ENCODE measurements at places on chromosomes 6 and 20.
A peak's percentile ranks its signal among the peaks of the same experiment; 100 is the strongest.

DNA sequence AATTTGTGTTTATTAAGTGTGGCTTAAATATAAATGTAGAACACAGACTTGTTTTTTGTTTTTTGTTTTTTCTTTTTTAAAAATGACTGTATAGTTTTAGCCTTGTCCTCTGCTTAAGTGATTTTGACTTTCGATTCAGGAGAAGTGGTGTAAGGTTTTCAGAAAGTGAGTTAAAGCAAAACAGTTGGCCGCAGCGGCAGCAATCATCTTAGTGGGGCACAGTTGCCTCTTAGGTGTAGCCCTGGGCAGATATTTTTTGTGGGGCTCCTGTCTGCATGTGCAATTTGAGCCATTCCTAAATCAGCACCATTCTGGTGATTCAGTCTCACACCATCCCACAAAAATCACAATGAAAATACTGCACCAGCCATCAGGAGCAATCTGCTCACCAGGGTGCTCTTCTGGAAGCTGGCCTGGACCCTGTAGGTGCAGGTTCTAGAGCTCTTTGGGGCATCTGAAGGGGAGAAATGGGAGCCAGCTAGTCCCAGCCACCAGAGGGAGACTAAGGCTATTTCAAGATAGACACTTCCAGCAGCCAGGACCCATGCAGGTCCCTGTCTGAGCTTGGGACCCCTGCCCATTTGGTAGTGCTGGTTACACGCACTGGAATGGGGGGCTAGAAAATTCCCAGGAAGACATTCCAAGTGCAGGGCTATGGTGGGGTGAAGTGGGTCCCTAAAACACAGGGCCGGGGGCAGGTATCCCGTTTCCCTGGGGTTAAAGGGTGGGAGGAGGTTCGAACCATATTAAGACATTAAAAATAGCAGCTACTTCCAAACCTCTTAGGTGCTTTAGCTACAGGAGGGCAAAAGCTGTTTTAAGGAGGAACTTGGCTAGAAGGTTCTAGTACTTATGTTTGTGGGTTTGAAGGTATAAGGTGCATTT is 156.6 kb downstream of the NFATC2 start:
- peak; percentile 46 for DNase-seq

GRCh38 chr20:63537525-63538203 is 488 bp upstream of the PTK6 start:
- DNase-seq: peak; percentile 68

DNA sequence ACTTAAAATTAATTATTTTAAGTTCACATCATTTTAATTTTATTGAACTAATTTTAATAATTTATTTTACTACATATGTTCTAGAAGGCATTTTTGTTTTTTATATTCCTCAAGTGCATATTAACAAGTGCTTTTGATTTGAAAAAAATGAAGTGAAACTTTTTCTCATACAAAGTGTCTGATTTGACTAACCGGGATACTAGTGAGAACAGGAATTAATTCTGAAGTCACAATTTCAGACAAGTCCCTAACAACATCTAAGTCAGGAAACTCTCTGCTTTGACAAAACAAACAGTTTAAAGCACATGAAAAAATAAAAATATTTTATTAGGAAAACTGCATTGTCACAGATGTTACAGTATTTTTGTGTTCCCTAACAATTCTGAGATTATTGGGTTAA is 1166.3 kb upstream of the CITED2 start:
- no peak for DNase-seq

DNA sequence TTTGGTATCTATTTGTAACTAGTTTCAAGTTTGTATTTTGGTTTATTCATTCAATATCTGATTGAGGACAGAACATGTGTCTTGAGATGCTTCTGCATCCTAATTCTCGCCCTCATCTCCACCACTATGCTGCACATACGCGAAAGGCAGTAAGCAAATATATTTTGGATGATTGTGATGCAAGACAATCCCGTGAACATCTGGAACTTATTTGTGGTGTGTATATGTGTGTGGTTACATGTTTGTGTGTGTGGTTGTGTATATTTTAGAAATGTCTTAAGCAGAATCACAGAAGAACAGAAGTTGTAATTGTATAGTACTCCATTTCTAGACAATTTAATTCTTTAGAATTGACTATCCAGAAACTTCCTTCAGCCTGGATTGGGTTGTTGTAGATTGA is 35.1 kb upstream of the RNF144B start:
- DNase-seq: no peak

GRCh38 chr6:123804787-123805540 is 1.3 kb downstream of the NKAIN2 start:
- no peak for DNase-seq

DNA sequence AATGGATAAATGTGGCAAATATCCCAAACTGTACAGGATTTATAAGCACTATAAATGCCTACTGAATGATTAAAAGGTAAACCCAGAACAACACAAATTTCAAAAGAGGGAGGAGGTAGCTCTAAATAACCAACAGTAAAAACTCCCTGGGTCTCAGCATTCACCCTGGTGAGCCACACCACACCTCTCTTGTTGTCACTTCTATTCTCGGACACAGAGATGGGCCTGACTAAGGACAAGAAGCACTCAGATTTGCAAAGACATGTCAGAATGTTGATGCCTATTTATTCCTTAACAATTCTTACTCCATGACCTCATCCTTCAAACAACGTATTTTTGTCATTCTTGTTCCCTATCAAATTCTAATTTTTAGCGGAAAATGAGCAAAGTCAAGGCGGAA is 14.7 kb downstream of the TNFRSF21 start:
- no peak for DNase-seq

DNA sequence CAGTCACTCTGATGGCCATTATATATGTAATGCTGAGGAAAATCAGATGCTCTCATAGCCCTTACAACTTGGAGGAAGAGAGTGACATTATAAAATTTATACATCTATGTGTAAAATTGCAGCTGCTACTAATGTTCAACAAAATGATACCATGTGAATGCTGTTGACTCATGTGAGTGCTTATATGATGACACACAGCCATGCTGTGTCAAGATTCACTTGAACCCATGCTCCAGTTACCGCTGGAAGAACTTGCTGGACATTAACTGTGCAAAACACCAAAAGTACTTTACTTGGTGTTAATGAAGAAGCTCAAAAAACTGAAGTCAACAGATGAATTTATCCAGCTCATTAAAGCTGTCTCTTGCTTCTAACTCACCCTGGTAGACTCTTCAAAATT is 318.9 kb upstream of the PLCB4 start:
- DNase-seq: no peak

DNA sequence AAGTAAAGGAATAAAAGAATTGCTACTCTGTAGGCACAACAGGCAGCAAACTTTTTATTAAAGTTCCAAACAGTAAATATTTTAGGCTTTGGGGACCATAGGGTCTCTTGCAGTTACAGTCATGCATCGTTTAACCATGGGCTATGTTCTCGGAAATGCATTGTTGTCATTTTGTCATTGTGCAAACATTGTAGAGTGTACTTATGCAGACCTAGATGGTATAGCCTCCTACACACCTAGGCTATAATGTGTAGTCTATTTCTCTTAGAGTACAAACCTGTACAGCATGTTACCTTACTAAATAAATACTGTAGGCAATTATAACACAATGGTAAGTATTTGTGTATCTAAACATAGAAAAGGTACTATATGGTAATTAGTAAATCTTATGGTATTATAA is 54.7 kb downstream of the CDS2 start:
- no peak for DNase-seq

DNA sequence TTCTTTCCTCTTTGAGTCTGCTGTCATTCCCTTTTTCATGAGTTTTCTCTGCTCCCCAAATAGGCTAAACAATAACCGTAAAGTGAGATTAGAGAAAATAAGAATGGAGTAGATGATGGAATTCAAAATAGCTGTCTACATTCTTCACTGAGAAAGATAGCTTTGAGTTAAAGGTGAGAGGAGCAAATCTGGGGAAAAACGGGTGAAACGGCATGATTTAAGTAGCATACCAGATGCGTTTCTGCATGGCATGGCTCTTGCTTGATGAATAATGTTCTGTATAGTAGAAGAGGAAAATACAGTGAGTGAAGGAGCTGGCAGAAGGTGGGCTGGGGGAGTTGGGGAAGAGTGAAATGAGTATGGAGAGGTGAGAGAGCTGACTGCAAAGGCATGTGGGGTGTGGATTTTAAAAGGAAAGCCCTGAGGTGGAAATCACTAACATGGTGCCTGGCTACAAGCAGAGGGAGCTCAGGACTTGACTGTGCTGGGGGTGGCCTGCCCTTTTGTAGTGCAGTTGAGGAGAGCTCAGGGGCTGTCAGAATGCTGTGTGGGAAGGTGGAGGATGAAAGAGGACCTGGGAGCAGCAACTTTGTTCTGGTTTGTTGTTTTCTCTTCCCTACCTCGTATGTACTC is 8.8 kb downstream of the BICRAL start:
- no peak for DNase-seq

DNA sequence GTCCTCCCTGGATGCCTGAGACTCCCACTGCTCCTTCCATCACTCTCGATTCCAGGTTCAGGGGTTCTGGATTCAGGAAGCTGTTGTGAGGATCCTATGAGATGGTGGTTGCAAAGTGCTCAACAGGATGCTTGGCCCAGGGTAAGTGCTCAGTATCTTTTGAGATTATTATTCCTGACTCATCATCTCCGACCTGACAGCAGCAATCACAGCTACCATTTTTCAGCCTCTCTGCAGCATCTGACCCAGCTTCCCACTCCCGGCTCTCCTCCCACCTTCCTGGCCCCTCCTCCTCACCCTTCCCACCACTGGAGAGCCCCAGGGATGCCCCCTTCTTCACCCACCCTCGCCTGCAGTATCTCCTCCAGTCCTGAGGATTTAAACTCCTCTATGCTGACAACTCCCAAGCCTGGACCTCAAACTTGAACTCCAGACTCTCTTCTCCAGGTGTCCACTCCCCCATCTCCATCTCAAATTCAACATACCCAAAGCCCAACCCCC is 36.8 kb upstream of the KCNB1 start:
- DNase-seq: no peak

- no peak for DNase-seq
Observed at GRCh38 chr6:3312604-3313231, 54.0 kb downstream of the PSMG4 start.

DNA sequence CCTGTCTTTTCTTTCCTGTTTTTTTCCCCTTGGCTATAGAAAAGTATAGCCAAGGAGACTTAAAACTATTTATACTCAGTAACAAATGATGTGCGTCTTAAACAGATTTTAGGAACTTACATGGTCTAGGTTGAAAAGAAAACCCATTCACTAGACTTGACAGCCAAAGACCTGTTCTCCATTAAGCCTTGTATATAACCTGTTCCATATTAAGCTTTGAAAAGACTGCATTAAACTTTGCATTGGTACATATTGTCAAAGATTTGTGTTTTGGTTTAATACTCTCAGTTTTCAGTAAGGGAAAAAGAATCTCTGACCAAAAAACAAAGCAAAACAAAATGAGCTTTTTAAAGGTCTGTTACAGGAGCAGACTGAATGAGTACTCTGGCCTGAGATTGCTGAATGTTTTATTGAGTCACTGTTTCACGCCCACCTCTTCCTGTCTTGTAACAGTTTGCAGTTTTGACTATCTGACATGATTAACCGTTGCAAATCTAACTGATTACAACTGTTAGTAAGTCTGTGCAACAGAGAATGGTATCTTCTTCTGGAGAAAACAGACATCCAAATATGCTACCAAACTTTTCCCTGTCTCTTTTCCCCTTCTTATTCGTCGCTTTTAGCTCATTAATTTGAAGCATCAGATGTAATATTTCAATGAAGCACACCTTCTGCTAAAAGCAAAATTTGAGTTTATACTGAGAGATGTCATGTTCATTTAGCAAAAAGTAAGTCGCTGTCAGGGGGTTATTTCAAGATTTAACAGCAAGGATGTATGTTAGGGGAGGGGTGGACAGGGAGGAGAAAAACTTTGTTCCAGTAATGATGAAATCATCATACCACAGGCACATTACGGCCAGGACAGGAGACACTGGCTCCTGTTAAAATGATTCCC is 59.1 kb upstream of the SUPT3H start:
- no peak for DNase-seq

GRCh38 chr6:80226151-80226550 is 119.7 kb downstream of the BCKDHB start:
- DNase-seq: no peak

DNA sequence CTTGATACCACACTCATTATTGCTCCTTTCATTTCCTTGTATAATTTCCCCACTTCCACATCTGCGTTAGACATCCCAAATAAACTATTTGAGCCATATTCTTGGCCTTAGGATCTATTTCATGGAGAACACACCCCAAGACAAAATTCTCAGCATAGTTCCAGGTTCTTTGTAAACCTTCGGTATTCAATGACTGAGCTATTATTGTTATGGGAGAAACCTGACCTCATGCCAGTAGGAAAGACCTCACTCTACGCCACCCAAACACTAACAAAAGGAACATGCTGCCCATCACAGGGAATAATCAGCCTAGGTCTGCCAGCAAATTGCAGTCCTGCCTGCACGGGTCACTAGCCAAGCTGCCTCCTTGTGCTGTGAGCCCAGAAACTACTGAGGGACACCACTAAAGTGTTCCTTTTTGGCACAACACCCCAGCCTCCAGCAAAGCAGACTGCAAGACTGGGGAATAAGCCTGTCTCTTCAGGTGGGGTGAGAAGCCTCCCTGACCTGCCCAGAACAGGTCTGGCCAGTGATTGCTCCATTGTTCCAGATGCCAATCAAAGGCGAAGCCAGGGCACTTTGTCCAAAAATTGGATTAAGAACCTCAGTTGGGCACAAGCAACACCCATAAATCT is 371.8 kb downstream of the MAFB start:
- DNase-seq: no peak

DNA sequence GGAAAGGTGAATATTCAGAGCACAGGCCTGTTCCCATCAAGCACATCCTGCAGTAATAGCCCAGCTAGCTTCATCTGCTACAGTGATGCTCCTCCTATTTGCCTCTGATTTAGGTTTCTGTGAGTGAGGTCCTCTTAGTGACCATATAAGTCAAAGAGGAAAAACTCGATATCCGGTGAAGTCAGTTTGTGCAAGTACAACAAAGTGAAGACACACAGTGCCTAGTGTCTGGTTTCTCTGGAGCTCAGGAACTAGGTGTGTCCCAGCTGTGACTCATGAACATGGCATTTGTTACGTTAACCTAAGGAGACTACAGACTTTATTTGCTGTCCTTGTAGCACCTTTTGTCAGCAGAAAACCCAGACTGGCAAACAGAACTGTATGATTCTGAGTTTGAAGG is 33.9 kb downstream of the EDN1 start:
- DNase-seq: no peak

DNA sequence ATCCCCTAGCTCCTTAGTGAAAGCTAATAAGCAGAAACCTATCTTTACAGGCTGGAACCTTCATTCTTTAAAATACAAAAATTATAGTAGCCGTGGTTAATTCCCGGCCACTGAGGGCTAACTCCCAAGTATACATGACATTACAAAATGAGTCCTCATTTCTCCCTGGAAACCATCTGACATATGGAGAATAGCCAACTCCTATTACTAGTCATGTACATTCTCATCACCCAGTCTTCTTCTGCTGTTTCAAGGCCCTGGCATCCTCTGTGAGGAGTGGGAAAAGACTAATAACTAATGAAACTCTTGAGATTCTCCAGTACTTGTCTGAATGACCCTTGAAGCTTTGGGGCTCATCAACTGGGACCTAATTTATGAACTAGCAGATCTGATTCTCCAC is 30.2 kb downstream of the CSNK2A1 start:
- DNase-seq: no peak

- DNase-seq: no peak
Observed at GRCh38 chr20:13101276-13101675, 92.5 kb downstream of the SPTLC3 start.

GRCh38 chr6:37068356-37069270 is 63.2 kb downstream of the FGD2 start:
- no peak for DNase-seq

GRCh38 chr6:121297694-121298093 is 36.6 kb downstream of the TBC1D32 start:
- DNase-seq: no peak

- DNase-seq: no peak
Observed at GRCh38 chr6:93849857-93850256, 430.5 kb upstream of the EPHA7 start.

Data from NCI-H526 treated with DMSO at 0.1 percent for 48 hours (cell line).